ENCODE measurements at places on chromosomes 11 and 22.

- no peak for DNase-seq
Observed at GRCh38 chr11:120516461-120517389, 5.2 kb downstream of the GRIK4 start.

GRCh38 chr11:64766881-64767280, 7.1 kb upstream of the PYGM start:
- no peak for DNase-seq

DNA sequence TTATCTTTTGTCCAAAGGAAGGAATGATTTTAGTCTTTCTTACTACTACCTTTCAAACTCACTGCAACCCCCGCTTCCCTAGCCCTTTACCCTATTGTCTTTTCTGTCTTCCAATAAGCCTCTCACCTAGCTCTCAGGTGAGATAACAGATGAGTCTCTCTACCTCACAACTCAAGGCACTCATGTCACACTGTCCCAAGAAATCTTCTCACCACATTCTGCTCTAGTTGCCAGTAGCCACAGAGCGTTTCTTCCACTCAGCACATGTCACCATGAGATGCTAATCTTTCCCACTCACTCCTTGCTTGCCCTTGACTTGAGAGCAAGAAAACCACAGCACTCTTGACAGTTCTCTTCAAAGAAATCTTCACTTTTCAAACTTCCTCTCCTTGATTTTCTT, 32.7 kb upstream of the TMEM41B start:
- no peak for DNase-seq

DNA sequence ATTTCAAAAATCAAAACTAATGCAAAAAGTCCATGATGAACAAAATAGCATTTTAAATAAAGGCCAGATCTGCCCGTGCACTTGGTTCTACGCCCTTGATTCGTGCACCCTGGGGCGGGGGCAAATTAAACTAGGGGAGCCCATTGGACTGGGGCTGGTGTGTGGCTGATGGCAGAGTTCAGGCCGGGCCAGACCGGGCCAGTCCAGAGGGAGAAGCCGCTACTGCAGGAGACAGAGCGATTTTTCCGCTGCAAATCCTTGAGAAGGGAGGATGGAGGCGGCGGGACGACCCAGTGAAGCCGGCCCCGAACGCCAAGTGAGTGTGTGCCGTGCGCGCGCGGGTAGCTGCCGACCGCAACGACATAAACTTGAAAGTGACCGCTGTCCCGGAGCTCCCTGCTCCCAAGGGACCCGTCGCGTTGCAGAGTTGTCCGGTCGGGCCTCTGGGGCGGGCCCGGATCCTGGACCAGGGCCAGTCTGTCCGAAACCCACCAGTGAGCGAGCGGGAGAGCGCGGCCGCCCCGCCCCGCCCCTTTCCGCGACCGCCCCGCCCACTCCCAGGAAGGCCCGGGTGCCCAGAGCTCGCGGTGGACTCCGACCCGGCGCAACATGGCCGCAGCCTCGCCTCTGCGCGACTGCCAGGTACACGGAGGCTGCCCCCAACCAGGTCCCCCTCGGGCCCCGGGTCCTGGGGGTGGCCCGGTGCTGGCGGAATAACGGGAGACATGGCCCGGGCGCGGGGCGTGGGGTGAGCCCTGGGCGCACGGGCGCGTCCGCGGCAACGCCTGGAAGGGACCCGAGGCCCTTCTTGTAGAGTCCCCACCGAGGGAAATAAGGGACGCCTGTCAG, at the start of gene TTC38:
Gene TTC38, plus strand, starts transcription at position 578 of the 849 bp plus-strand sequence. Its CDS starts 32 bp downstream, at position 610.
- peak; percentile 74 for DNase-seq

GRCh38 chr22:40043793-40044101, 49.0 kb downstream of the FAM83F start:
- DNase-seq: no peak

GRCh38 chr11:13776134-13776815, 107.8 kb downstream of the FAR1 start:
- no peak for DNase-seq

DNA sequence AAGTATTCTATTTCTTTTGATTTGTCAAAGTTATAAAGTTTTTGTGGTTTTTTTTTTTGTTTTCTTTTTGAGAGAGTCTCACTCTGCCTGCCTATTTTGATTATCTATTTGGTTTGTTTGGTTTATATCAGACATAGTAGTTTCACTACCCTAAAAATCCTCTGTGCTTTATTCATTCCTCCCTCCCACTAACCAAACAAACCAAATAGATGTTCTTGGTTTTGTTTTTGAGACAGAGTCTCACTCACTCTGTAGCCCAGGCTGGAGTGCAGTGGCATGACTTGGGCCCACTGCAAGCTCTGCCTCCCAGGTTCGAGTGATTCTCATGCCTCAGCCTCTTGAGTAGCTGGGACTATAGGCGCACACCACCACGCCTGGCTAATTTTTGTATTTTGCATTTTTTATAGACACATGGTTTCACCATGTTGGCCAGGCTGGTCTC, 67.9 kb downstream of the ENTHD1 start:
- DNase-seq: no peak

- DNase-seq: no peak
Observed at GRCh38 chr11:87966694-87967093, 208.5 kb downstream of the RAB38 start.

DNA sequence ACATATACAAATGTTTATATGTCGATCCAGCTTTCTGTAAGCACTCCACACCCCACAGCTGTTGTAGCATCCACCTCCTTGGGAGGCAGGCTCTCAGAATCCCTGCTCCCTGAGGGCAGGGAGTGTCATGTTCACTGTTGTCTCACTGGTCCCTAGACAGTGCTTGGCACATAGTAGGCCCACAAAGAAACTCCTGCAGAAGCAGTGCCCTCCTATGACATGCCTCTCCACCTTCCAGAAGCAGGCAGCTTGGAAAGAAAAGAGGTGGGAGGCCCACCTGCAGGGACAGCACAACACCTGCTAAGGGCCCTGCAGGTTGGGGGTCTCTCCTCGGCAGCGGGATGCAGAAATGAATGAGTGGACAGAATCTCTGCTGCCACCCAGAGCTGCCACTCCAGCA, 11.1 kb upstream of the CDC42EP2 start:
- DNase-seq: no peak

- DNase-seq: no peak
Observed at GRCh38 chr11:28877340-28877739, 769.2 kb downstream of the METTL15 start.

- DNase-seq: peak; percentile 44
Observed at GRCh38 chr11:117145393-117145761, 1.3 kb downstream of the PAFAH1B2 start.

GRCh38 chr11:68173926-68174325, 39.2 kb downstream of the KMT5B start:
- no peak for DNase-seq

DNA sequence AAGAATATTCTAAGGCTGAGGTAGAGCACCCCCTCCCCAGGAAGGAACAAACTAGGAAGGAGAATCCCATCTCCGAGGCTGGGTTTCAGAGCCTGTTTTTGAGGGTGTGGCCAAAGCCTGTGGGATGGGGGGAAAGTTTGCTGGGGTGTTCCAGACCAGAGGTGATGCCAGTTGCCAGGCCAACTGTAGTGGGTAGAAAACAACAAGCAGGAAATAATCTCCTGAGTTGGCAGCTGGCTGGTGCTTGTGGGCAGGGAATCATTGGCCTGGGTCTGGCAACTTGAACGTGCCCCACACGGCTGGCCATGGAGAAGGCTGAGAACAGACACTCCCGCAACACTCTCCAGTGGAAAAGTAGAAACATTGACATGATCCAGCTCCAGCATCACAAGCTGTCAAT, 385.6 kb downstream of the ETS1 start:
- no peak for DNase-seq

DNA sequence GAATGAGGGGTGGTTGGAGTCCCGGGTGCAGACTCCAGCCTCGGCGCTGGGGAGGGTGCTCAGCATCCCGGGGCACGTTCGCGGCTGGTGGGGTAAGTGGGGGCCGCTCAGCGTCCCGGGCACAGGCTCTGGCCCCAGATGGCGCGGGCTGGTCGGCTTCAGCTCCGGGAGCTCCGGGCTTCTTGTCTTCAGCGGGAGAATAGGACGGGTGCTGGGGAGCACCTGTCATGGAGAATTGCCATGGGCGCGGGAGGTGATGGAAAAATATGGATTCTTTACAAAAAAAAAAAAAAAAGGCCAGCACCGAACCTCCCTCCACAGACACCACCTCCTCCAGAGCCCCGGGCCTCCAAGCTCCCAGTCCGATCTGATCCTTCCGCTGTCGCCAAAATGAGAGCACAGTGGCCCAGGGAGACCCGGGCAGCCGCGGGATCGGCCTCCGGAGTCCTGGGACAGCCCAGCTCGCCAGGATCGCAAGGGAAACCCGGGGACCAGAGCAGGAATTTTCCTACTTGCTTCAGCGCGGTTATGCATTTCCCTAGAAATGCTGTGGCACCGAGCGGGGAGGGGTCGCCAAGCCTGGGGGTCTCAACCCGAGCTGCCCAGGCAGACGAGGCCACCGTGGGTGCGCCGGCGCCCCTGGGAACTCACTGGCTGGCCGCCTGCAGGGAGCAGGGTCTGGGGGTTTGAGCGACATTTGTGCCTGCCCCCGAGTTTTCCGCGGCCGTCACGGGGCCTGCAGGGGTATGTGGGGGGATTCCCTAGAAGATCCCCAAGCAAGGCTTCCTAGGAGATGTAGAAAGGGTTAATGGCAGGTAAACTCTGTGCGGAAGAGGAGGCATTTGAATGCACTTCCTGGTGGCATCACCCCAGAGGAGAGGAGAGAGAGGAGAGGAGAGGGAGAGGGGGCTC, 1336.9 kb downstream of the BRD1 start:
- DNase-seq: no peak

DNA sequence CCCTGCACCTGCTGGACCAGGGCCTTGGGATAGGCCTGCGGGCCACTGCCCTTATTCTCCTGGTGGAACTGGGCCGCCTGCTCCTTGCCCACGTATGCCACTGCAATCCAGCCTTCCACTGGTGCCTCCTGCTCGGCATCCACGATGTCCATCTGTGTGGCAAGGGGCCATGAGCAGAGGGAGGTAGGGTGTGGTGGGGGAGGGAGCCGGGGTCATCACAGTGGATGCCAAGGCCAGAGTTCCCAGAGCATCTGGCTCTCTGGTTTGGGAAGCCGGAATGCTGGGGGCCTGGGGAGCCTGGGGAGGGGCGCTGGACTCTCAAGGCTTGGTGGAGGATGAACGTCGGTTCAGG, 627 bp downstream of the RNF215 start:
- no peak for DNase-seq

DNA sequence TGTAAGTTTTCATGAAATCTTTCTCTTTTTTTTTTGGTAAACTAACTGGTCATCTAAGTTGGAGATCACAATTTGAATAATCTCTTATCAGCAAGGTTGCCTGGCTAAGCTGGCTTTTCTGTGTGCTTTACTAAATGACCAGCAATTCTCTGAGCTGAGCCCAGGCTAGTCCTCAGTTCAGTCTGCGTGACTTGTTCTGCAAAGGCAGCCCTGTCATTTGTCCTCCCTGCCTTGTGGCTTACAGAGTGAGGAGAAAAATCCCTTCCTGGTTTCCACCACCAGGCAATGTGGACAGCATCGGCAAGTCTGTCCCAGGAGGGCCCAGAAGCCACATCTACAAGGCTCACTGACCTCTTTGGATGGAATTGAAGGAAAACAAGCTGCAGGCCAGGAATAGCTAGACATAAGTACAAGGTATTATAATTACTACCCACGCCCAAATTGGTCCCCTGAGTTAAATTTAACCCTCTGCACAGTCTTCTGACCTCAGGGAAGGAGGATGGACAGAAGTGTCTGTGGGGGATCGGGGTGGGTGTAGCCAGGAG, 108.6 kb downstream of the SCN3B start:
- no peak for DNase-seq

GRCh38 chr11:33941637-33942160, 49.8 kb upstream of the LMO2 start:
- DNase-seq: no peak

DNA sequence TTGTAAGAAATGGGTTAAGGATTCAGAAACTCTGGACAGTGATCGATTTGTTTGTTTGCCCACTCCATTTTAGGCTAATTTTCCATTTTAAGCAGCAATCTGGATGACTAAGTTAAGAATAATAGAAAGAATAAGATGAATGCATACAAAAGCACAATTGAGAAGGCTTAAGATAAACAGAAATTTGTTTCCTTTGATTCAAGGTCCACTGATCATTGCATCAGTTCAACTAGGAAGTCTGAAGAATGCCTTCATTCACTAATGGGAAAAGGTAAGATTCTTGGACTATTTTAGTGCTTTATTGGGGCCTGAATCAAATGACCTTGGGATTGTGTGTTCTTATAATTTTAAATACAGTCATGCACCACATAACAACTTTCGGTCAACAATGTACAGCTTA, 140.8 kb downstream of the CADM1 start:
- DNase-seq: no peak

DNA sequence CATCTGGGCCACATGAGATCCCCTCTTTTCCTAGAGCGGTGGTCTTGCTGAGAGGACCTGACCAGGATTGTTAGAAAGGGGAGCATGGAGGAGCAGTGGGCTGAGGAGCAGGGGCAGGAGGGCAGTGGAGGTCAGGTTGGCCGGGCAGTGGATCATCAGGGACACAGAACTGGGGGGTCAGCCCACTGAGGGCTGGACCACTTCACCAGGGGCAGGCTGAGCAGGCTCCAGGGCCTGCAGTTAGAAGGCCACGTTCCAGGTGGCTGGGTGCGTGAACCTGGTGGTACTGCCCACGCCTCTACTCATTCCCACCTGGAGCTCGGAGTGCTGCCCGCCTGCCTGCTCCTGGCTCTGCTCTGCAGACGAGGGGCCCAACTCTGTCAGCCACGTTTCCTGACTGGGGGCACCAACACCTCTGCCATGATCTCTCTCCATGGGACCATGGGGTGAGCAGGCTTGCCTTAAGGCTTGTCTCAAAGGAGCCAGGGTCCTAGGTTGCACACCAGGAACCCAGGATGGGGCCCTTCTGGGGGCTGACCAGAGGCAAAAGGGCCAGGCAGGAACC, 9.7 kb downstream of the MRGPRF start:
- no peak for DNase-seq

- DNase-seq: no peak
Observed at GRCh38 chr11:6151117-6151516, 19.0 kb downstream of the OR52B2 start.

DNA sequence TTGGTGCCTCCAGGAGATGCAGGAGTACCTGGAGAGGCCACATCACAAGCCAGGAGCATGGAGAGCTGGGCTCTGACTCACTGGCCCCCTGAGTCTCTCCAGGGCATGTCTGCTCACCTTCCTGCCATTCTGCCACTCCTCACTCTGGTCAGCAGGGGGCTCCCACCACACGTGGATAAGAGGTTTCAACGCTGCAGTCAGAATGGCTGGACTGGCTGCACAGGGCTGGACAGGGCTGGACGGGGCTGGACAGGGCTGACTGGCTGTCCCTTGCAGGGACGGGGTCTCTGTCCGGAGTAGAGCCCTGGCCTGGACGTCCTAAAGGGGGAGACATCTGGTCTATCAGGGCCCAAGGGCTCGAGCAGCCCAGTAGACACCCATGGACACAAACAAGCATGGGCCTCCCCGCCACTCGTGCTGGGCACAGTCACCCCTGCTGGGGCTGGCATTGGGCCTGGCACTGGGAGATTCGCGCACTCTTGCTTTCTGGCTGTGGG, 34.6 kb downstream of the CYTH4 start:
- peak; percentile 78 for DNase-seq

DNA sequence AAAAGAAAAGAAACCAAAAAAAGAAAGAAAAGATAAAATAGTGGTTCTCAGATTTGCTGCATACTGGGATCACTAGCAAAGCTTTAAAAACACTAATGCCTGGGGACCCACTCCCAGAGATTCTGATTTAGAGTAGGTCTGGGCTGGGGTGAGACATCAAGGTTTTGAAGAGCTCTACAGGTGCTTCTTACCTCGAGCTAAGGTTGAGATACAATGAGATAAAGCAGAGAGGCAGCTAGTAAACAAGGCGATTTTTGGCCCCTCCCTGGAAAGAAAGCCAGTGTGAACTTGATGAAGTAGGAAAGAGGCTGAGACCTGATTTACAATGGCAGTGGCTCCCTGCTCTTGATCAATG, 327.6 kb upstream of the CCDC90B start:
- no peak for DNase-seq

- no peak for DNase-seq
Observed at GRCh38 chr11:108496643-108497256, 1.4 kb downstream of the POGLUT3 start.
